ENCODE measurements at places on chromosomes 2 and 18.

GRCh38 chr2:181241797-181242196 lies 215.4 kb upstream of the ITGA4 start:
- no peak for DNase-seq

- DNase-seq = no peak
These were observed 344.0 kb downstream of the LRRTM1 start for GRCh38 chr2:79960519-79960918.

GRCh38 chr2:133317178-133317577 lies 251.1 kb downstream of the NCKAP5 start:
- DNase-seq = no peak

GRCh38 chr2:136075476-136075875 lies 42.5 kb downstream of the CXCR4 start:
- DNase-seq = no peak

GRCh38 chr2:202376460-202377206 lies 506 bp downstream of the BMPR2 start:
- peak; percentile 19 for DNase-seq

GRCh38 chr2:61887717-61888266 lies 664 bp downstream of the CCT4 start:
- no peak for DNase-seq

GRCh38 chr2:64945973-64946768 lies 43.0 kb upstream of the SLC1A4 start:
- peak; percentile 22 for DNase-seq

GRCh38 chr2:168751104-168751740 lies 51.2 kb upstream of the NOSTRIN start:
- DNase-seq = no peak

DNA sequence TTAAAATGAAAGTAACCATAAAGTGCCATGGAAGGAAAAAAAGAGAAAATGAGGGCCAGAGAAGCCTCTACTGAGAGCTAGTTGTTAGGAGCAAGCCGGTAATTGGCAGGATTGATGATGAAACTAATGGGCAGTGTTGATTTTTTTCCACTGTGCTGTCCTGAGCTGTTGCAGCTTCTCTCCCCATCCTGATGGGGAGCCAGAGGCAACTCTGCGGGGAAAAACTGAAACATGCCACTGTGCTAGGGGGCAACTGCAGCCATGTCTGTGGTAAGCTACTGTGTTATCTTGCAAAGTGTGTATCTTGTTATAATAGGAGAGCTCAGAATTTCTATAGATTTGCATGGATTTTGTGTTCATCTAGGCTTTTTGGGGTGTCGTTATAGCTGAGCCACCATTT lies 487.9 kb downstream of the STK39 start:
- no peak for DNase-seq

DNA sequence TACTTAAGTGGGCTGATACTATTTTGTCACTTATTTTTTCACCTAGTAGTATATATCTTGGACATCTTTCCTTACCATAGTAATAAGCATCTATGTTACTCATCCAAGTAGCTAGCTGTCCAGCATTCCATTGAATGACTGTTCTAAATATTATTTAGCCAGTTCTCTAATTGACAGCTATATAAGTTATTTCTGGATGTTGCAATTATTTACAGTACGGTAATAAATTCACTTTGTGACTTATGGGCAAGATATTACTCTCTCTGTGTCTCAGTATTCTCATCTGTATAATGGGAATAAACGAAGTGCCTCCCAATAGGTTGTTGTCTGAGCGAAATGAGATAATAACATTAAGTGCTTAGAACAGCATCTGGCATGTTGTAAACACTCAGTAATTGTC lies 46.6 kb upstream of the AGAP1 start:
- no peak for DNase-seq

DNA sequence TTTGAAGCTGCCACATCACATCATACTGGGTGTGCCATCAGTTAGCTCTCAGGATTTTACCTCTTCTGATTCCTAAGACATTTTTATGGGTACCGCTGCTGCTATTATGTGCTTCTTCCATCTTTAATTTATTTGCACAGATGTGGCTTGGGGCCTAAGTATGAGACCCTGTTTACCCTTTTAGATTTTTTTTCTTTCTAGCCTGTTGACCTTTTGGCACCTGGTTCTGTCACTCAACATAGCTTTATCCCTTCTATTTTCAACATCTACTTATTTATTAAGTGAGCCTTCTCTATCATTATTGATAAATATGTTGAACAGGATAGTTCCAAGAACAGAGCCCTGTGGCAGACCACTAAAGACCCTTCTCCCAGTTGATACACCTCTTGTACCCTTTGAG lies 57.0 kb downstream of the TET3 start:
- no peak for DNase-seq

- DNase-seq = no peak
These were observed 172.1 kb downstream of the NEDD4L start for GRCh38 chr18:58216071-58216481.

DNA sequence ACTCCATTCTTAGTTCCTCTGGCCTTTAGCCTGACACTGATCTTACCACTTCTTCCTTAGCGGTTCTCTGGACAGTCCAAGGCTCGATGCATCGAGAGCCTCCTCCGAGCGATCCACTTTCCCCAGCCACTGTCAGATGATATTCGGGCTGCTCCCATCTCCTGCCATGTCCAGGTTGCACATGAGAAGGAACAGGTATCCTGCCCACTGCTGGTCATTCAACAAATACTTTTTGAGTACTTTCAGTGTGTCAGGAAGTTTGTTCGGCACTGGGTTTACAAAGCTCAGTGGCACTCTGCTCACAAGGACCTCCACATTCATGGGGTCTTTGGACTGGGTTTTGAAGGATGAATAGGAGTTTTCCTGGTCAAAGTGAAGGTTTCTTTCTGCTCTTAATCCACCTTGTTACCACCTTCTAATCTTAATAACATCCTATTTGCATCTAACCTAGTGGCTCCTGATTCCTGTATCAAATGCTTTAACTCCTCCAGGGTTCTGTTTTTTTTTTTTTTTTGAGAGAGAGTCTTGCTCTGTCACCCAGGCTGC lies 25.8 kb downstream of the GCKR start:
- DNase-seq = no peak

- no peak for DNase-seq
These were observed 961 bp upstream of the SLC40A1 start for GRCh38 chr2:189581354-189582139.

GRCh38 chr2:47065343-47065742 lies 89.8 kb downstream of the STPG4 start:
- no peak for DNase-seq

DNA sequence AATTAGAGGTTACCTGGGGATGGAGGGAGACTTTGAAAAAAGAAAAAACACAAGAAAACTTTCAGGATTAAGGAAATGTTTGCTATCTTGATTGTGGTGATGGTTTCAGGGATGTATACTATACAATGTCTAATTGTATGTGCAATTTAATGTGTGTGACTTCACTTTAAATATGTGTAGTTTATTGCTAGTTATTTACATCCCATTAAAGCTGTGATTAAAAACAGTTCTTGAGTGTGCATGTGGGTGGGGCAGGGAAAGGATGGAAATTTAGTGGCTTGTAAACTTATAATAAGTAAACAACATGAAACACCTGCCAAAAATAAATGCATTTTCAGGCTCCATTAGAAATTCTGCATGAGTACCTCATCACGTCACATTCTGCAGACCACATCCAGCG lies 167.0 kb downstream of the MYO5B start:
- no peak for DNase-seq
